ENCODE measurements at places on chromosomes 6 and 20. TPM values are rescaled to one million over a fixed set of nuclear protein-coding genes. Genes with fewer than 3 reads are reported as not detected.

GGTLC1 gene
- not detected for total RNA-seq

MDC1 gene
- total RNA-seq: 19.1 TPM

ADGRF4 gene
- total RNA-seq: 0.26 TPM

GRIK2 gene
- total RNA-seq: 12.6 TPM

STMND1 gene
- total RNA-seq: not detected

ENPP5 gene
- total RNA-seq: 5.7 TPM

TRIM31 gene
- not detected for total RNA-seq

PRPF6 gene
- total RNA-seq: 43.9 TPM

SNAP91 gene
- total RNA-seq: not detected

TOX2 gene
- 1.6 TPM for total RNA-seq

IPCEF1 gene
- total RNA-seq: 1.2 TPM

SAMD5 gene
- 2.1 TPM for total RNA-seq

SSTR4 gene
- not detected for total RNA-seq

C4A gene
- 199 TPM for total RNA-seq

All from left cardiac atrium (tissue), 4 donors.